ENCODE measurements at places on chromosomes 1 and 21.

DNA sequence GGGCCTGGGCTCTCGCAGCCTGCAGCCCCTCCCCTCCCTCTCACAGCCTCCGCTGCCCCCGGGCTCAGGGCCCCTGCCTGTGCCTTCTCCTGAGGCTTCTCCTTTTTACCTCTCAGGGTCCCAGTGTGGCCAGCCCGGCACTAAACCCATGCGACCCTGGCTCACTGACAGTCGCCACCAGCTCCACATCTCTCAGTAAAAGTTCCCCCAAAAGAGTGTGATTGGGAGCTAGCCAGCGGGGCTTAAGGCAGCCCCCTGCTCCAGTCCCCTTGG, 26.6 kb downstream of the PDE9A start:
- DNase-seq = no peak

- DNase-seq = no peak
These were observed 173.2 kb downstream of the SIPA1L2 start for GRCh38 chr1:232456714-232457113.

GRCh38 chr21:41582298-41582840, 74.4 kb upstream of the TMPRSS2 start:
- no peak for DNase-seq

DNA sequence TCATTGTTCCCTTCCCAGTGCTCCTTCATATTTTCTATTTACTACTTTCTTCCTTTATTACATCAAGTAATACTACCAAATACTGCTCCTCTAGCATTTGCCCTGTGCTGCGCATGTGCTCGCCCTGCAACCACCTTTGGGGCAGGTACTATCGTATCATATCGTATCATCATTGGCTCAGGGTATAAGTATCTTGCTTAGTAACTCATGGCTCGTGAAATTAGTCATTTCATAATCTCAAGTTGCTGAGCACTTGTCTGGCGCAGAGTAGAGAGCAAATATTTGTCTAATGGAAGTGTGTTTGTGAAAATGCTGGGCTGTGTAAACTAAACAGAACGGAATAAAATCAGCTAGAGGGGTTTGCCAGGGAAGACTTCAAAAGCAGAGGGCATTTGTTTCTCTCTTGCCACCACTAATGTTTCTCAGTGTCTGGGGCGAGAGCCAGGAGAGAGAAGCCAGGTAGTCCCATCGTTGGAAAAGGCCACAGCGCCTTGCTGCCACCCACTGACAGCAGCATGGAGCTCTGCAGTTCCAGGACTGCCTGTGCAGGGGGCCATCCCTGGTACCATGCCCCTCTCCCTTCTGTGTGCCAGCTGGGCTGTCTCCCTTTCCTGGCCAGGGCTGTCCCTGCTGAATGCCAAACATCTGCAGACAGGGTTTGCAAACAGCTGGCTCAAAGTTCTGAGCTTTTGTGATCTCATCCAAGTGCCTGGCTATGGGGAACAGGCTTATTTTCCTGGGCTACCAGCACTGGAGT, 20.0 kb upstream of the CPT2 start:
- no peak for DNase-seq

- no peak for DNase-seq
These were observed 56.5 kb upstream of the ST6GALNAC3 start for GRCh38 chr1:76018045-76018444.

- no peak for DNase-seq
These were observed 68.1 kb downstream of the JAK1 start for GRCh38 chr1:64898107-64898861.

DNA sequence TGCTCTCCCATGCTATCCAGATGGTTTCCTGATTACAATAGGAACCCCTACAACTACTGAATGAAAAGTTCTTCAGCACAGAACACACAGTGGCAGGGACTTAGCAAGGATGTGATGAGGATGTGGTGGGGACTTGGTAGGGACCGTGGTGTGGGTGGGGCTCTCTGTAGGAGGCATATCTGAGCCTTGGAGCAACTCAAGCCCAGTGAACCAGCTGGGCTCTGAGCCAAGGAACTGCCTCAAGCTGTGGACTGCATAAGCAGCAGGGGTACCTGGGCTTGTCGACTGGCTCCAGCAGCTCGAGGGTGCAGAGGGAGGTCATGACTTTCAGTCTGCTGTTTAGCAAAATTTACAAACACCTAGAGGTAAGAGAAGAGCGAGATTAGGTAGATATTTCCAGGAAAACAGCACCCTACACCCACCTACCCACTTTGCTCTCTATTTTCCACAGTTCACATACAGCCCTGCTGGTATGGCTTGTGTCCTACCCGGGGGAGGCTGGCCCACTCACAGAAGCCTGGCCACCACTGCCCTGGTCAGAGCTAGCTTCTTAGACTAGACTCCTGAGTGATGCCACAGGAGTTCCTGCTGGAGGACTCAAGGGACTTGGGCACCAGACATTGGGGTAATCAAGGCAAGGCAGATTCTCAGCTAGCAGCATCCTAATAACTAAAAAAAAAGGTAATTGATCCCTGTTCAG, 86.8 kb upstream of the GCLM start:
- DNase-seq = no peak

- no peak for DNase-seq
These were observed 155.2 kb downstream of the BARHL2 start for GRCh38 chr1:90561911-90562310.

DNA sequence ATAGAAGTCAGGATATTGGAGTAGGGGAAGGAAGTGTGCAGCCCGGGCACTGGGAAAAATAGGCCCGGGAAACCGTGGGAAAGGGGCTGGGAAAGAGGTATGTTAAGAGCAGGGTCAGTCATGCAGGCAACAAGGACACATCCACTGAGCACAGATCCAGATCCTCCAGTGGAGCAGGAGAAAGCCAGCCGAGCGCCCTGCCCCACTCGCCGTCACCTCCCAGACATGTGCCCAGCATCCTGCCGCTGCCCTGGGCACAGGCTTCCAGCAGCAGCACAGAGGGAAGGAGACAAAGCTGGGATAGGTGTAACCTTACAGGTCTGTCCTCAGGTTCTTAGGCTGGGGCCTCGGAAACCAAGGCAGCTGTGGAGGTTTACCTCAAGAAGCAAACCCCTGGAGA, 64.2 kb downstream of the FAM163A start:
- no peak for DNase-seq

DNA sequence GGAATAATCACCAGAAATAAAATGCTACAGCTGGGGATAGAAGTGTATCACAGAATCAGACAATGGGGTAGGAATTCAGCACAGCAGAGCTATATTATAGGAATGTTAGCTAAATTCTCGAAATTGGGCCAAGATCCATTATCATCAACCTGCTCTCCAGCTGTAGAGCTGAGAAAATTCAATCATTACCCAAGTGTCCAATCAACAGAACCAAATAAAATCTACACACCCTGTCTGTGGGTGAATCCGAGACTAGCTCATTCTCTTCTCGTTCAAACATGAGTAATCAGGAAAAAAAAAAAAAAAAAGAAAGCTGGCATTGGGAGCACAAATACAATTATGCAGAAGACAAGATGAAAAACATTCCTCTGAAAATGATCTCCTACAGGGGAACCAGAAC, 119.2 kb downstream of the CDC7 start:
- no peak for DNase-seq

DNA sequence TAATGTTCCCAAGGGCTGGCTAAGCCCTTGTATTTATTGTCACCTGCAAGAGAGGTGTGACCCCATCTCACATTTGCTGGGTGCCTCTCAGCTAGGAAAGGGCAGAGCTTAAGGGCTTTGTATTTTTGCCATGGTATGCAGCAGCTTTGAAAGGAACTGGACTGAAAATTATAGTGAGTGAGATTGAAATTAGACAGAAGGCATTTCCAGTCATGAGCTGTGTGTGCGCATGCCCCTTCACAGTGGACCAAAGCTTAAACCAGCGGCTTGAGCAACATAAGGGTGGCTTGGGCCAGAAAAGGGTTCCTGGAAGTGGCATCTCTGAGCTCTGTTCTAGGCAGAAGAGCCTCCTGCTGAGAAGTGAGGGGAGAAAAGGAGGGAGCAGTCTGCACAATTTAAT, 19.8 kb downstream of the MYOG start:
- DNase-seq = no peak

DNA sequence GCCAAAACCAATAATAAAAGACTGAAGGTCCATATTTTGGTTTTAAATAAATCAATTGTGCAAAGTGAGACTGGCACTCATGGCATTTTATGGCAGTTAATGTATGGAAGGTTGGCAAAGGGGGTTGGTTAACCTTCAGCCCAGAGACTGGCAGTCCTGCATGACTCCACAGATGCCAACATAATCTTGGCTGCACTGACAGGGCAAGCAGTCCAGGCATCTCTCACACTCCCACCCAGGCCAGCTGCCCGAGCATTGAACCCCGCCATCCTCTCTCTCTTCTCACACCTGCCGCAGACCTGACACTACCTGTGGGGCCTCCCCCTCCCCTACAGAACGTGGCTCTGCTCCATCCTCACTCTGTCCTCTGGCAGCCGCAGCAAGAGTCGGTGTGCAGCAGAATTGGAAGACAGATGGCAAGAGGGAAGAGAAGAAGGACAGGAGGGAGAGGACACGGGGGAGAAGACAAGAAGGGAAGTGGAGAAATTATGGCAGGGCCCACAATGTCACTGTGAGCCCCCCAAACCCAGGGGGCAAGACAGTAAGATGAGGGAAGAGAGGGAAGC, 43.7 kb downstream of the ITPKB start:
- no peak for DNase-seq

- no peak for DNase-seq
These were observed 11.3 kb upstream of the EPHA8 start for GRCh38 chr1:22552021-22552420.

DNA sequence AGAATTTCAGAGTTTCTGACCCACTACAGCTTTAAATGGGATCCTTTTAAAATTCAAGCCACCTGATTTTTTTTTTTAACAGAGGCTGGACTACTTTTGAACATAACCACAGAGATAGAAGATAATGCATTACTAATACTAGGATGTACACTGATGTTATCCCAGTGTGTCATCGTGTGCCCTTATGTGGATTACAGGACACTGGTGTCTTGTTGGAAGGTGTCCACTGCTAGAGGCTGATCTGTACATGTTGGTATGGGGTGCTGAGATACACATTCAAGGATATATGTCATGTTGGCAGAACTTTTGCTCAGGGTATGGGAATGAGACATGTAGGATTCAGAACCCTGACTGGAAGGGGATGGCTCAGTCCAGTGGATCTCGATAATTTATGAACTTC, 56.3 kb downstream of the INAVA start:
- no peak for DNase-seq

- no peak for DNase-seq
These were observed 411.0 kb upstream of the ESRRG start for GRCh38 chr1:217133958-217134856.

GRCh38 chr21:42111470-42111743, 40.3 kb downstream of the UMODL1 start:
- DNase-seq = no peak

- no peak for DNase-seq
These were observed 64.8 kb downstream of the WARS2 start for GRCh38 chr1:119075614-119076013.

DNA sequence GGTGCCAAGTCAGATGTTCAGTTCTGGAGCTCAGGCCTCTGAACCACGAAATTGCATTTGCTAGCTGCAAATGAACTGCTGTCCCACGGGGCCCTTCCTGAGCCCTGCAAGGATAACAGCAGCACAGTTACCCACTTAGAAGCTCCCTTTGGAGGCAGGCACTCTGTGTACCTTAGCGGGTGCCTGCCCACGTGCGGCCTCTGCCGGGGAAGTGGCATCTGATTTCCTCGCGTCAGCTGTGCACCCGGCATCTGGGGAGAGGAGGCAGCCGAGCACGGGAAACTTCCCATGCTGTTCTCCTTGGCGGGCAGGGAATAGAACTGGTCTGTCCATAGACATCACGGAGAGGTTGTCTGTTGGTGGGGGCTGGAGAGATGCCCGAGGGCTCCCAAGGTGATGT, 148.0 kb upstream of the C1orf174 start:
- DNase-seq = no peak

- DNase-seq = no peak
These were observed 30.2 kb downstream of the RAB3B start for GRCh38 chr1:51960262-51960661.

GRCh38 chr1:200794506-200795065, 55.9 kb downstream of the CAMSAP2 start:
- DNase-seq = no peak

- no peak for DNase-seq
These were observed 33.9 kb upstream of the GPR25 start for GRCh38 chr1:200838676-200839445.

- no peak for DNase-seq
These were observed 21.5 kb upstream of the SLC44A5 start for GRCh38 chr1:75632350-75632949.

GRCh38 chr1:18204575-18204974, 97.0 kb downstream of the IGSF21 start:
- DNase-seq = no peak

DNA sequence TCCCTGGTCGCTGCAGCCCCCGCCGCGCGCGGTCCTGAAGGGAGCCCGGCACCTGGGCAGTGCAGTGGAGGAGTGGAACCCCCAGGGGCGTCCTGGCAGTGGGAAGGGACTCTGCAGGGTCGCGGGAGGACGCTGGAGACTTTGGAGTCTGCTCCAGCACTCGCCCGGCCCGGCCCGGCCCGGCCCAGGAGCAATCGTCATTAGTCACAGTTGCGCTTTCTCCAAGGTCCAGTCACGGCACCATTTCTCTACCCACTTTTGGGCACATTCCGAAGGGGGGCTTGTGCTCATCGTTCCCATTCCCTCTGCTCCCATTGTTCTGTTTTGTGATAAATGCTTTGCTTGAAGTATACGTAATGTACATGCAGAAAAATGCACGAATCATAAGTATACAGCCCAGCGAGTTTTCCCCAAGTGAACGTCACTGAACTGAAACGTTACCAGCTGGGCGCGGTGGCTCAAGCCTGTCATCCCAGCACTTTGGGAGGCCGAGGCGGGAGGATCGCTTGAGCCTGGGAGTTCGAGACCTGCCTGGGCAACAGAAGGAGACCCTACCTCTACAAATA, 999 bp downstream of the THAP3 start:
- DNase-seq = no peak

DNA sequence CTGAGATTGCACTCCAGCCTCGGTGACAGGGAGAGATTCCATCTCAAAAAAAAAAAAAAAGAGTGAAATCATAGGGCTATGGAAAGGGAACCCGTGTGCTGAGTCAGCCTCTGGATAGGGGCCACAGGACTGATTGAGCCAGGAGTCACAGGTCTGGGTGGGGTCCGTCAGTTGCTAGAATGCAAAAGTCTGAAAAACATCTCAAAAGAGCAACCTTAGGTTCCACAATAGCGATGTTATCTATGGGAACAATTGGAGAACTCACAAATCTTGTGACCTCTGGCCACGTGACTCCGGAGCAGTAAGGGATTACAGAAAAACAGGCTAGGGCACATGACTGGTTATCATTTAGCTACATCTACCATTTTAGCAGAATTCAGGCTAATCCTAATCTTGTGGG, 32.8 kb upstream of the GREM2 start:
- no peak for DNase-seq

DNA sequence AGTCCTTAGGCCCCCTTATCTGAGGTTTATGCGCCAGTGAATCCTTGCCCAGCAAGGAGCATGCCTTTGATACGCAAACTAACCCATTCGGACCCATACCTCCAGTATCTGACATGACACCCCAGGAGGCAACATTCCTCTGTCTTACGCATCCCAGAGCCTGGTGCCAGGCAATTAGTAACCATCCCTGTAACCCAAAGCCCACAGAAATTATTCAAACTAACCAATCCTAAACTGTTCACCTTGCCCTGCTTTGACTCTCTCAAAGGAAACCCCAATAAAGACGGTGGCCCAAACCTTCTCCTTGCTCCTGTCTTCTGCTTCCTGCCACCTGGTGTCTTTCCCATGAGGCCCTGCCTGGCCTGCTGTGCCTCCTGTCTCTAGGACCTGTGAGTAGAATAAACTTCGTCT, 36.4 kb downstream of the ZNF496 start:
- DNase-seq = no peak
